ENCODE measurements at places on chromosomes 6 and 20. TPM values are rescaled to one million over a fixed set of nuclear protein-coding genes. Genes with fewer than 3 reads are reported as not detected.

The BMP2 gene
- 2.2 TPM for total RNA-seq

The PLAGL1 gene
- total RNA-seq, result 13.7 TPM

The SPTLC3 gene
- 15.4 TPM for total RNA-seq

The ELOVL5 gene
- total RNA-seq, result 31.5 TPM

The SH3BGRL2 gene
- total RNA-seq, result 7.1 TPM

The PFDN6 gene
- total RNA-seq, result 47.7 TPM

The LINC00237 gene
- total RNA-seq, result not detected

The NKX2-2 gene
- total RNA-seq, result not detected
